ENCODE measurements at places on chromosomes 5 and 9.

- no peak for DNase-seq
Measured at GRCh38 chr9:137723783-137724445, 105.1 kb downstream of the EHMT1 start.

- no peak for DNase-seq
Measured at GRCh38 chr9:14883310-14883944, 26.8 kb downstream of the FREM1 start.

GRCh38 chr9:30504502-30504905 lies 1879.9 kb upstream of the ACO1 start:
- DNase-seq, result no peak

DNA sequence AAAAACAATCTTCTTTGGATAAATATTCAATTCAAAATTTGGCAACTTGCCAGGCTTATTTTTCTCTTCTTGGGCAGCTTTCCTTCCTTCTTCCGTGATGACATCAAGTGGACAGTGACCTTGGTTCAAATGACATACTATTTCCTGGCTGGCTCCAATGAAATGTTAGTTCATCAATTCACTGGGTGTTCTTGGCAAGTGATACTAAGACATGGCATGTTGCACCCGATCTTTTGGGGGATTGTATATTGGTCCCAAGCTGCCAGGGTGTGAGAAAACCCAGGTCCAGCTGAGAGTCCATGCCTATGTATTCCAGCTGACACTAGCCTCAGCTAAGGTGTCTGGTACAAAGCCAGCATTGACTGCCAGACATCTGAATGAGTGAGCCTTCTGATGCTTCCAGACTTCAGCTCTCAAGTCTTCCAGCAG lies 252.9 kb downstream of the MAT2B start:
- DNase-seq, result no peak

DNA sequence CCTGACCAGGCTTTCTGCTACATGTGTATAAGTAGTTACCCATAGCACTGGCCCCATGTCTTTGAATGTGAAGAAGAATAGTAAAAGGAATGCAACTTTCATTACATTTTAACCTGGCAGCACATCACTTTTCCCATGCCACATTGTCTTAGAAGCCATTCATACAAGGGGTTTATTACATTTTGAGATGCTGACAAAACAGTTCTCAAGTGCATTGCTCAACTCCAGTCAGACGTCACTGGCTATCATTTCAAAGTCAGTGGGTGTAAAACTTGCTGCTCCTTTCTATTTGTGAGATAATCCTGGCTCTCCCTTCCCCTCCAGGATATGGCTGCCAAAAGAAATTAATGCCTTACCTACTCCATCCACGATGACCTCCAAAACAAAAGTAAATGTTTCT lies 97.0 kb upstream of the VCAN start:
- DNase-seq, result no peak

GRCh38 chr9:89576404-89576839 lies 28.4 kb upstream of the GADD45G start:
- DNase-seq, result no peak

GRCh38 chr5:85813146-85813545 lies 804.6 kb upstream of the COX7C start:
- DNase-seq, result no peak

- peak; percentile 7 for DNase-seq
Measured at GRCh38 chr5:145347026-145347616, 488.0 kb downstream of the PRELID2 start.

- no peak for DNase-seq
Measured at GRCh38 chr5:133338504-133339355, 273.6 kb downstream of the FSTL4 start.

GRCh38 chr9:113219969-113220368 lies 1.1 kb downstream of the FKBP15 start:
- DNase-seq, result no peak

Measured in NCI-H345 (cell line).